NCI-H226 (cell line): ENCODE measurements at places on chromosomes 12 and 14.

DNA sequence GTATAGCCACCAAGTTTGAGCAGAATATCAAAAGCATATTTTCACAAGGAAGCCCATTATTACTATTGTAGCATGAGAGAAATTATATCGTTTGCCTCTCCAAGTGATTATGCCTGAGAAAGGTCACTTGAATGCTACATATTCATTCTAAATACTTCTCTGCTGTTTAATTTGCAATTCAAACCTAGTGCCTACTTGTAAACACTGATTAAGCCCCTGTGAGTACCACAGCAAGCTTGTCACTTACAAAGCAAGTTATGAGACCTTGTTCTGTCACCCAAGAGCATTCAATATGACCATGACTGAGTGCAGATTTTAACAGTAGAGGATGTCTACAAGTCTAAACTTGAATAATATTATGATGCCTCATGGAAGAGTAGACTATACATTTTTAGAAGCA, 124.7 kb upstream of the SSTR1 start:
- no peak for DNase-seq

- DNase-seq: no peak
Observed at GRCh38 chr12:127981875-127982274, 285.1 kb upstream of the TMEM132C start.

DNA sequence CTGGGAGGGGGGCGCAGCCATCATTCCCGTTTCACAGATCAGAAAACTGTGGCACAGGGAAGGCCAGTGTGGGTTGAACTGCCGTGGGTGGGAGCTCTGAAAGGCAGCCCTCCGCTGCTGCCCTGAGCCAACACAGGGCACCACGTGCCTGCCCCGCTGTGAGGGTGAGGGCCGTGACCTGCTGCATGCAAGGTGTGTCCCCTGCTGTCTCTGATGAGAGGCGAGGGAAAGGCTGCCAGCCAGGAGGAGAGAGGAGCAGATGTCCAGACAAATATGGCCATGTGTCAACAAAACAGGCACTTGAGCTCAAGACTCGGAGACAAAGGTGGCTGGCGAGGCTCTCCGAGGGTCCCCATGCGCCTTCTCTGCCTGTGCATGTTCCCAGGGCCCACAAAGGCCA, 108.8 kb downstream of the RBM19 start:
- DNase-seq: no peak

GRCh38 chr14:39102265-39102968, 618 bp downstream of the SEC23A start:
- no peak for DNase-seq
